Vagina (tissue), 2 donors: ENCODE measurements at places on chromosomes 4 and X. TPM values are rescaled to one million over a fixed set of nuclear protein-coding genes. Genes with fewer than 3 reads are reported as not detected.

DNA sequence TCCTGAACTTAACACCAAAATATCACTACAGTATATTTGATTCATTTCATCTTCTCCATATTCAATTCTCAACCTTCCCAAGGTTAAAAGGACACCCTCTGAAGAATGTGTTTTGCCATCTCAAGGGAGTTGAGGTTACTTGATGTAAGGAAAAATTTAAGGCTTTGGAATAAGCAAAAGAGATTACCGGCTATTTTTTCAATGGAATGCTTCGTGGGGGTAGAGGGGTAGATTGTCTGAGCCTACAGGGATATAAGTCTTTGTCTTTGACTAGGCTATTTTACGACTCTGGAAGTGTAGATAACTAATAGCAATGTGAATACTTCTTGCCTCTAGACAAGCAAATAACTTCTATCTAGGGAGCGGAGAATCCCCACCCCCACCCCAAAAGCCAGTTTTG, 78.2 kb downstream of the BCOR start:
- no peak for DNase-seq

DNA sequence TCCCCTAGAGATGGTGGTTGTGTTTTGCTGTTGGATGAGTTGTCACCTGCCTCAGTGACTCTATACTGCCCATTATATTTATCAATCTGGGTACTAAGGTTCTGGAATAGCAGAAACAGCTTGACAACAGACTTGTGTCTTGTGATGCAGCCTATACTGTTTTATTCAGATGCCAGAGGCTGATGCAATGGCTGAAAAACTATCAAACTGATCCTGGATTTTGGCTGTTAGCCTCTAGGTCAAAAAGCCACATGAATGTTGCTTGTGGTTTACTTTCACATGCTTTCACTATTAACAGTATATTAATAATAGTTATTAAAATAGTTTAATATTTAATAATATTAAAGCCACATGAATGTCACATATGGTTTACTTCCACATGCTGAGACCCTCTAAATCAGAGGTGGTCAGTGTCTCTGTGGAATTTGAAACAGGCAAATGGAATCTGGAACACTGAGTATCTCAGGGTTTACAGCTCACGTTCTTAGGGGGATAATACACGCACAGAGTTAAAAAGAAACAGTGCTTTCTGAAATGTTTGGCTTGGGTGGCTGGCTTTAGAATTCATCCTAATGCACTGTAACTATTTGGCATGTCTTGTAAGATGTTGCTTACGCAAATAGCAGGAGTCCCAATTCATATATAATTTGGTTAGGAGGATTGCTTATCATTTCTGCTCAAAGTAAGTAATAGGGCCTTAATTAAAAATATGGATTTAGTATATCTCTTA, 82.5 kb upstream of the LCORL start:
- no peak for DNase-seq

The BMX gene
- 2.0 TPM for total RNA-seq

DNA sequence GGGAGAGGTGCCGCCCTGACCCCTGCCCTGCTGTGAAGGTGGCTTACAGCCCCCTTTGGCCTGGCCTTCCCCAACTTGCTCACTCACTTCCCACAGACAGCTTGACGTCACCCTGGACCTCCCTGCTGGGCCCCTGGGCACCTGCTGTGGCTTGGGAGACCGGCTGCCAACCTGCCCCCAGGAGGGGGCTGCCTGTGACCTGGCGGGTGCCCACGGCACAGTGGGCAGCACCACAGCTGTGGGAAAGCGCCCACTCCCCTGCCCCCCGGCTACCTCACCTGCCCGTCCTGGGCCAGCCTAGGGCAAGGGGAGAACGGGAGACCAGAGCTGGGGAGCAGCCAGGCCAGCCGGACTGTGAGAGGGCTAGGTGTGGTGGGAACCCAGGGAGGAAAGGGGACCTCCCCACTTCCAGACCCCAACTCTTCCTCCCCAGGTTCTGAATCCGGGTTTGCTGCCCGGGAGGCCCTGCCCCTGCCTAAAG, 2.4 kb upstream of the ZFP92 start:
- DNase-seq: no peak

DNA sequence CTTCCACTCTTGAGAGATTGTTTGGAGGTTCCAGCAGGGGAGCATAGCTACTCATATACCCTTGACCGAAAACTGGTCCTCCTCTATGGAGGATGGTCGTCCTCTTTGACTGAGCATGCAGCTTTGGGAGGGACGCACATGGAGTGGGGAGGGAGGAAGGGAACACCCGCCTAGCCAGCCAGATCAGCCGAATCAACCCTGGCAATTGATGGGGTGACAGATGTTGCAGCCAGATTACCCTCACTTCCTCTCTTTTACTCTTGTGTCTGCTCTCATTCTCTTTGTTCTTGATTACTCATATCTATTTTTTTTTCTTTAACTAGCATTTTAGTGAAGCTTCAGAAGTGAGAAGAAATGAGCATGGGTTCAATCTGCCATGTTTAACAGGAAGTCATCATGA, 19.6 kb downstream of the MGST2 start:
- no peak for DNase-seq
